ENCODE measurements at places on chromosomes 2 and 18.
A peak's percentile ranks its signal among the peaks of the same experiment; 100 is the strongest.

DNA sequence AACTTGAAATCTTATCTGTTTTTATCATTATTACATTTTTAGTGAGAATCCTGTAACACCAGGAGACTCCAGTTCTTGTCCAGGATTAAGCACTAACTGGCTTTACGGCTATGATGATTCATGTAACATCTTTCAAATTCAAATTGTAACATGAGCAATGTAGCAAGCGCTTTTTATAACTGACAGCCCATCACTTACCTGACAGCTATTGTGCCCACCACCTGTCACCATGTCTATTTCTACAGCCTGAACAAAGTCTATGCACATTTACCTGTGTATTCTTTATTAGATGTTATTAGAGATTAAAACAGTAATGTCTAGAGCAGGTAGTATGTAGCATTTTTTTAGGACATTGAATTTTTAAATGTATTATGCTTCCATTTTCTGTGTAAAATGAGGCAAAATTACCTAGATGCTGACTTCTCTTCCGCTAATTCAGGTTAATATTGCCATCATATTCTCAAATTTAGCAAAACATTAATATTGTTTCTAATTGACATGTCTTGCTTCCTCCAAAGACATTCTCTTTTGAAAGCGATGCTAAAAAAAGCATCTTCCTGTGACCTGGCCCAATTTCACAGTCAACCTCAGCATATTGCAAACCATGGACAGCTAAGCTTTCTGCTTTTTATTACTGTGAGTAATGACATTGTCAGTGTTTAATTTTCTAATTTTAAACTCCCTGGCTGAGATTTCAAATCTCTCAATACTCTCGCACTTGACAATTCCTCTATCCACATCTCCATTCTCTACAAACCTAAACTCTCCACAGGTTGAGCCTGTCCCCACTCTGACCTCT is 37.8 kb downstream of the RIT2 start:
- no peak for DNase-seq

GRCh38 chr2:221549143-221549542 is 23.0 kb downstream of the EPHA4 start:
- DNase-seq = no peak

- no peak for DNase-seq
Measured at GRCh38 chr2:147174824-147175254, 670.0 kb upstream of the ACVR2A start.

DNA sequence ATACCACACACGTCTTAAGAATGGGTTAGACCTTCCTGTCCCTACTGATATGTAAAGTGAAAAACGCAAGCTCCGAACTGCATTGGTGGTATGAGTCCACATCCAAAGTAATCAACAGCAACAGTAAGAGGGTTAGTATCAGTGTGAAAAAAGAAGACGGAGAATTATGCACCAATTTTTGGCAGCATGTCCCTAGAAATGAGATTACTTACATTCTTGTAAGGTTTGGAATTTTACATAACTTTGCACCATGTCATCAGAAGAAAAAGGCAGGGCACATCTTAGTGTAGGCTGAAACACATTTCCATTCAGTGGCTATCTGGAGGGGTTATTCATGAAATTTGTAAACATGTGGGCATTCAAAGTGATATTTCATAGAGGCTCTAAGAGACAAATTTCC is 88.2 kb downstream of the LONRF2 start:
- DNase-seq = no peak

DNA sequence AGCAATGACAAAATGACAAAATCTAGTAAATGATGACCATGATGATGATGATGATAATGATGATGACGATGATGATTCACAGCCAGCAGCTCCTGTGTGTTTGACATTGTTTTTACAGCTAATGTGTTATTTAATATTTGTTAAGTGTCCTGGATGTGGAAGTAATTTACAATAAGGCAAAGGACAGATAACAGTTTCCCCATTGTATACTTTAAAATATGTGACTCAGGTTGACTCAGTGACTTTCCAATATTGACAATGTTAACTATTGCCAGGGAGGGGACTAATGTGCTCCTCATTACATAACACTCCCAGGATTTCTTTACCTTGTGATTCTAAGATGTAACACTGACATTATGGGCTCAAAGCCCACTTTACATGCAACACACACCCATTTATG is 602.2 kb downstream of the FBXO15 start:
- no peak for DNase-seq

GRCh38 chr2:109527846-109528705 is 85.7 kb downstream of the SEPTIN10 start:
- no peak for DNase-seq

DNA sequence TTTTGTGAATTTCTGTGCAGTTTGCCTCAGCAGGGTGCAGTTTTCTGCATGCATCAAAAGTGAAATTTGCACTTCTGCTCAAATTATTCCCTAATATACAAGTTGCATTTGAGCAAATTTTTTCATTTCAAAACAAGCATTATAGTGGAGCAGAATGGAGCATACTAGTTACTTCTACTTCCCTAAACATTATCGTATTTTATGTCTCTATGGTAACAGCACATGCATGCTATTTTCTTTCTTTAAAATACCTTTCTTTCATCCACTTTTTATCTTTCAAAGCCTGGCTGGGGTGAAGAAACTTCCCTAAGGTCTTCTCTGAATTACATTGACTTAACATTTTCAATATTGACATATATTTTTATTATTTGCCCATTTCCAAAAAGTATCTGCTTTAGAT is 11.2 kb downstream of the RHBDD1 start:
- DNase-seq = no peak

DNA sequence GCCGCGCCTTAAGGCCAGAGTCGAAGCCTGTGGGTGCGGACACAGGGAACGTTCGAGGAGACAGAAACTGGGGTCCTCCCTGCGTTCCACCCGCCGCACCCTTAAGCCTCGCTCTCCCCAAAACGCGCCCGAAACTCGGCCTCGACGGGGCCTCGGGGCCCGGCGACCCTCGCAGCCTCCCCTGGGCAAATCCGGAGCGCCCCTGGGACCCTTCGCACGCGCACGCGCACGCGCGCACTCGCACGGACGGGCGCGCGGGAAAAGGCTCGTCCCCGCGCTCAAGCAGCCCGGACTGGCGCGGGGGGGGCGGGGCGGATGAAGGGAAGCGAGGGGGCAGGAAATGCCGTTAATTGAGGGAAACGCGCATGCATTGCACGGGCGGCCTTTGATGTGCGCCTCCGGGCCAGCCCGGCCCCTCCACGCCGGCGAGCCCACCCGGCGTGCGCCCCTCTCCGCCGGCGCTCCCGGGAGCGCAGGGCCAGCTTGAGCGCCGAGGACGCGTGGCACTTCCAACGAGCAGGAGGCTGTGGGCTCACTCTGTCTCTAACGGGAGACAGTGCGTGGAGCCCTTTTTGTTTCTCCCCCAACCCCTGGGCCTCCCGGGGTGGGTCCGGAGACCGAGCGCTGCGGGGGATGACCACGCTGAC is 5.4 kb upstream of the SALL3 start:
- DNase-seq = no peak

DNA sequence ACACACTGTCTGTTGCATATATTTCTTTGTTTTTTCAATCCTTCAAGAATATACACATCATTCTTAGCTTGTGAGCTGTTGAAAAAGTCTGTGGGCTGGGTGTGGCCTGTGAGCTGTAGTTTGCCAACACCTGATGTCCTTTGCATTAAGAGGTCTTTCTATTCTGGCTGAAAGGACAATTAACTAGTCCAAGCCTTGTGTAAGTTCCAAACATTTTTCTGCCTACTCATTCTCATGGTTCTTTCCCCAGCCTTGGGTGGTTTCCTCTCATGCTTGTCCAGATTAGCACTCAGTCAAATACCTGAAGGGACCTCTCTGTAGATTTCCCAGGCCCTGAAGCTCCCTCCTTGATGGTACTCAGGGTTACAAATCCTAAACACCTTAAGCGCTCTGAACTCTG is 57.8 kb upstream of the NABP1 start:
- DNase-seq = no peak

DNA sequence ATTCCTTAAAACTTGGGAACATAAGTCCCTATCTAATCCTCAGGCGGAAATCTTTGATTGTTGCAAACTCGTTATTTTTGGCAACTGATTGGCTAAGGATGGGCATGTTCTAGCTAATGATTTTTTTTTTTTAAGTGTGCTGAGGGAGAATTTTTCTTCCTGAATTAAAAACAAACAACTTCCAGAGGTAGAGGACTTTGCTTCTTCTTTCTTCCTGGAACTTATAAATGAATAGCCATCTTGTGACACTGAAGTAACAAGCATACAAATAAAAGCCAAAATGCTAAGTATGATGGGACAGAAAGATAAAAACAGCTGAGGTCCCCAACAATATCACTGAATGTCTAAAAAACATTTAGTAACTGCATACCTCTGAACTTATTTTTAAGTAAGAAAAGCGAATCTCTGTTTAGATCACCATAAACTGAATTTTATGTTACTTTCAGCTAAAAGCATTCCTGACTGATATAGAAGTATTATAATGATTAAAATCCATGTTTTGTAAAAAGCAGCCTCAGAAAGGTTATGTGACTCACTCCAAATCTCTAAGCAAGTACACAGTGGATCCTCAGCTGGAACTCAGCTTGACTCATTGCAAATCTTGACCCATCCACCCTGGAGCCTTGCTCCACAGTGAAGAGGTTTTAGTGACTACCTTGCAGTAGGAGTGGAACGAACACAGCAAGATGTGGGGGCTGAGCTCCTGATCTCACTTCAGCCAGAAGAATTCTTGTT is 344.4 kb downstream of the CLIP4 start:
- no peak for DNase-seq

GRCh38 chr2:237911363-237912017 is 52.1 kb downstream of the RAMP1 start:
- no peak for DNase-seq

DNA sequence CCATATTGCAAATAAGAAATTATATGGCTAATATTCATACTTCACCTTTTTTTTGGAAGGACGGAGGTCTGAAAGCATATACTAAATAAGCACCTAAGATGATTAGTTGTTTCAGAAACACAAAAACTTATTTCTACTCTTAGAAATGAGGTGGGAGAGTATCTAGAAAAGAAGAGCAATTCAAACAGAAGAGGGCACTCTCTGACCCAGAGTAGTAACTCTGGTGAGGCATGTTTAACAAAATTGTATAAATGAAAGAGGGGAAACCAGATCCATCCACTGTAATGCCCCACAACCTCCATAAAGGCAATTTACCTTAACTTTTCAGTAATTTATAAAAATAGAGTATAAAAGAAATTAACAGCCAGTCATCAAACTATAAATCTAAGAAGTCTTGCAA is 669.6 kb upstream of the VRK2 start:
- DNase-seq = no peak

GRCh38 chr2:145184741-145185651 is 665.1 kb upstream of the ZEB2 start:
- DNase-seq = peak; percentile 1

GRCh38 chr2:20416723-20417122 is 30.2 kb upstream of the RHOB start:
- DNase-seq = no peak

DNA sequence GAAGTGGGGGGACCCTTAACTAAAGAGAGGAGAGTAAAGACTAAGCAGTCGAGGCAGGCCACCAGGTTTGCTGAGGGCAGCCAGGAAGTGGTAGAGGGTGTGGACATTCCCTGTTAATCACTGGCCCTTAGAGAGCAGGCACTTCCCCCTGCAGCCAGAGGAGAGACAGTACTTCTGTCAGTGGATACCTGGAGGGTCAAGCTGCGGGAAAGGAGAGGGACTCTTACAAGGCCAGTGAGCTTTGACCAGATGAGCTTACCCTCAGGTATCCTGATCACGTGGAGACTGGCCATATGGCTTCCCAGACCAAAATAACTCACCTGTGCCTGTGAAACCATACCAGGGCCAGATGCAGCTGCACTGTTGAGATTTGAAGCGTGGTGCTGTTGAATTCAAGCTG is 28.6 kb downstream of the ITGA6 start:
- no peak for DNase-seq
